ENCODE measurements at places on chromosomes 13 and 19. TPM values are rescaled to one million over a fixed set of nuclear protein-coding genes. Genes with fewer than 3 reads are reported as not detected.

MEDAG gene
- not detected for total RNA-seq

POU4F1 gene
- not detected for total RNA-seq

ZNF155 gene
- total RNA-seq, result 5.3 TPM

PPFIA3 gene
- 9.3 TPM for total RNA-seq

ZNF787 gene
- 75.1 TPM for total RNA-seq

ZNF83 gene
- 15.7 TPM for total RNA-seq

CD70 gene
- 136 TPM for total RNA-seq

ZGLP1 gene
- total RNA-seq, result 1.7 TPM

GRAMD1A gene
- 63.9 TPM for total RNA-seq

PROZ gene
- not detected for total RNA-seq

ADAMTSL5 gene
- total RNA-seq, result 5.5 TPM

GRCh38 chr13:49935171-49936074 is 717 bp downstream of the SPRYD7 start:
- peak; percentile 74 for DNase-seq

- DNase-seq, result peak; percentile 67
Measured at GRCh38 chr13:21688056-21688455, 17.2 kb downstream of the FGF9 start.

DNA sequence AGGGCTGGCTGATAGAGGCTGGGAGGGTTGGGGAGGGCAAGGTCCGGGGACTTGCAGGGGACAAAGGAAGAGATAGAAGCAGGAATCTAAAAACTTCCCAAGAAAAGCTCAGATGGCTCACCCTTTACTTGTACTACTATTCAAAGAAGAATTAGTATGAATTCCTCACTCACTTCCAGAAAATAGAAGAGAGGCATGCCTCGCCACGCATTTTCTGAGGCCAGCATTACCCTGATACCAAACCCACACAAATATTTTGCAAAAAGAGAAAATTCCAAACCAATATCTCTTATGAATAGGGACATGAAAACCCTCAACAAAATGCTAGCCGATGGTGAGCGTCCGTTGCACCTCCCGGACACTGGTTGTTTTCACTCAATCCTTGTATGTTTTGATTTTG is 54.0 kb downstream of the ING1 start:
- DNase-seq, result no peak

DNA sequence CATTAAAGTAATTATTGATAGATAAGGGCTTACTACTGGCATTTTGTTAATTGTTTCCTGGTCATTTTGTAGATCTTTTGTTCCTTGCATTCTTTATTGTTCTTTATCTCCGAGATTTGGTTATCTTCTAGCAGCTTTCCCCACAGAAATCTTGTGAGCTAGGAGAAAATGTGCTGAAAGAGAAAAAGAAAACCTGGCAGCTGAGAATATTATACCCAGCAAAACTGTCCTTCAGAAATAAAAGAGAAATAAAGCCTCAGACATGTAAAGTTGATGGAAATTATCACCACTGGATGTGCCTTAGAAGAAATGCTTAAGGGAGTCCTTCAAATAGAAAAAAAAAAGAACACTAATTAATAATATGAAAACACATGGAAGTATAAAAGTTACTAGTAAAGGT is 464.9 kb upstream of the GPC6 start:
- DNase-seq, result no peak

- no peak for DNase-seq
Measured at GRCh38 chr19:12047868-12048267, 4.9 kb downstream of the ZNF878 start.

DNA sequence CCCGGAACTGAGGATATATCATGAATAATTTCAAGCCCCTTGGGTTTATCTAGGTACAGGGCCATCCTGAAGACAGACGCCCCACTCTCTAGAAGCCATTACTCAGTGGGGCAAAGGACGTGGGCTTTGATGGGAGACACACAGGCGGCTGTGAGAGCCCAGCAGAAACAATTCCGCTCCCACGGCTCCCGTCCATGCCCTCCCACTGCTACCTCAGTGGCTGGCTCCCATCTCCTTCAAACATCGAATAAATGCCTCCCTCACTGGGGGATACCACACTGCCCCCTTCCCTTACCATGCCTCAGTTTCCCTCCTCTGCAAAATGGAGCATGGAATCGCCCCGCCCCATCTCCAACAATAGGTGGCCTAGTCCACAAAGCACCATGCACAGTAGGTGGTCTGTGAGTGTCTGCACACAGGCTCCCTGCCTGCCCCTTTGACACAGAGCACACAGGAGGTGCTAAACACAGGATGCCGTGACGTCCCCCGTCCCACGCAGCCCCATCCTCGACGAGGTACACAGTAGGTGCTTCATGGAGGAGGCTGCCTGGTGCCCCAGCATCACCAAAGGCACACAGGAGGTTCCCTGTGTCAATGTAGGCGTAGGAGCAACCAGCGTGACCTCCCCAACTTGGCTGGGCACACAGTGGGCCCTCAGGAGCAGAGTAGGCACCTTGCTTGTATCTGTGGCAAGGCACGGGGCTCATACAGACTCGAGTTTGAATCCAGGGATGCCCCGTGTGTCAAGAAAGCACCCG is 46.0 kb downstream of the PTPRS start:
- DNase-seq, result no peak

GRCh38 chr19:7540761-7541474 is 5.4 kb downstream of the PNPLA6 start:
- peak; percentile 23 for DNase-seq

- no peak for DNase-seq
Measured at GRCh38 chr13:23660249-23660648, 90.0 kb downstream of the TNFRSF19 start.

DNA sequence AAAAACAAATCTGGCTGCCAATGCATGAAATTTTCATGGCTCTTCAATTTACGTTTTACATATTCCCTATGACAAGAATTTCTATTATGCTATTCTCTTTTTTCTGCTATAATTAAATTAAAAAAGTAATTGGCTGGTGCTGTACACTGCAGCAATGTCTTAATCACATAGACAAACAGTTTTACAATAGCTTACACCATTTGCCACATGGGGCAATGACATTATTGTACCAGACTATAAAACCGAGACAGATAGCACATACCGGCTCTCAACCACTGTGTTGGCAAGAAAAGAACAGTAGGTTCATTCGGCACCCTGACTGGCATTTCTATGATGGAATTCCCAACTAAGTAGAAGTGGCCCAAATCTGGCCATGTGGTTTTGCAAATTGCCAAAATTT is 67.7 kb downstream of the DACH1 start:
- DNase-seq, result no peak

DNA sequence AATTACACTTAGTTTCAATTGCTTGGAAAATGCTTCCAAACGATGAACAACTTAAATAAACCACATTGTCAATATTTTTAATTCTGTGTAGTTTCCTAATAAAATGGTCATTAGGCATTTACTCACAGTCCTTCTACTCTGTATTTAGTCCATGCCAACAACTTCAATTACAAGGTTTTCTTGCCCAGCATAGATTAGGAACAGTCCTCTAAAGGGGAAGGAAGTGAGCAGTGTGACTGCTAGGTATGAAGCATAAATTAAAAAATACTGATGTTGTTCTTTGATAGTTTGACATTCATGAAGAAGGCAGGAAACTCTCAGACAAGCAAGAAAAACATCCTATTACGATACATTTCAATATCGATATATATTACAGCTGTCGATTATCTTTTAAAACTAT is 716.0 kb upstream of the PCDH9 start:
- DNase-seq, result no peak

DNA sequence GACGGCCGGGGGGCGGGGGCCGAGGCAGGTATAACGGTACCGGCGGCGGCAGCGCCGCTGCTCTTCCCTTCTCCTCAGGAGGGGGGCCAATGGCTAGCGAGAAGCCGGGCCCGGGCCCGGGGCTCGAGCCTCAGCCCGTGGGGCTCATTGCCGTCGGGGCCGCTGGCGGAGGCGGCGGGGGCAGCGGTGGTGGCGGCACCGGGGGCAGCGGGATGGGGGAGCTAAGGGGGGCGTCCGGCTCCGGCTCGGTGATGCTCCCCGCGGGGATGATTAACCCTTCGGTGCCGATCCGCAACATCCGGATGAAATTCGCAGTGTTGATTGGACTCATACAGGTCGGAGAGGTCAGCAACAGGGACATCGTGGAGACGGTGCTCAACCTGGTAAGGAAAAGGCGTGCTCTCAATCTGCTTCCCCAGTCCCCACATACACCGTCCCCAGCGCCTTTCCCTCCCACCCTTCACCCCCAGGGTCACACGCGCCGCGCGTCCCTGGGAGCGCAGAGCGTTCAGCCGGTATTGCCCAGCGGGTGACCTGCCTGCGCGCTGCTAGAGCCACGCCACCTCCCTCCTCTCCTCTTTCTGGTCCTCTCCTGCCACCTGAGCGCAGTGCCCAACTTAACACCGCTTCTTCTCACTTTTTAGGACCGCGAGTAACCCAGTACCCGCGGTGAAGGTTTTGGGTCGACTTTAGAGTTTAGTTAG is 814 bp downstream of the NBEA start:
- no peak for DNase-seq

GRCh38 chr13:79898996-79899395 is 418.0 kb downstream of the NDFIP2 start:
- DNase-seq, result no peak

DNA sequence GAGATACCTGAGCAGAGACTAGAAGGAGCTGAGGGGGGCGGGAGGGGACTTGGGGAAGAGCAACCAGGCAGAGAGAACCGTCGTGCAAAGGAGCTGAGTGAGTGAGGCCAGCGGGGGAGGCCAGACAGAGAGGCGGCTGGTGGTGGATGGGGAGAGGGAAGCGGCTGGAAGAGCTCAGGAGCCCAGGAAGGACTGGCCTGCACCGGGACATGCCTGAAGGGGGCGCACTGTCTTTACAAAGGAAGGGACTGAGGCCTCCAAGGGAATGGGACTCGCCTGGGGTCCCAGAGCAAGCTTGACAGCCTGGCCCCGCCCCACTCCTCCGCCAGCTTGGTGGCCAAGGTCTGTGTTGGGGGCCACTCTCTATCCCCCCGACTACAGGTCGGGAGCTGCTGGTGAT is 14.9 kb downstream of the ONECUT3 start:
- DNase-seq, result no peak

DNA sequence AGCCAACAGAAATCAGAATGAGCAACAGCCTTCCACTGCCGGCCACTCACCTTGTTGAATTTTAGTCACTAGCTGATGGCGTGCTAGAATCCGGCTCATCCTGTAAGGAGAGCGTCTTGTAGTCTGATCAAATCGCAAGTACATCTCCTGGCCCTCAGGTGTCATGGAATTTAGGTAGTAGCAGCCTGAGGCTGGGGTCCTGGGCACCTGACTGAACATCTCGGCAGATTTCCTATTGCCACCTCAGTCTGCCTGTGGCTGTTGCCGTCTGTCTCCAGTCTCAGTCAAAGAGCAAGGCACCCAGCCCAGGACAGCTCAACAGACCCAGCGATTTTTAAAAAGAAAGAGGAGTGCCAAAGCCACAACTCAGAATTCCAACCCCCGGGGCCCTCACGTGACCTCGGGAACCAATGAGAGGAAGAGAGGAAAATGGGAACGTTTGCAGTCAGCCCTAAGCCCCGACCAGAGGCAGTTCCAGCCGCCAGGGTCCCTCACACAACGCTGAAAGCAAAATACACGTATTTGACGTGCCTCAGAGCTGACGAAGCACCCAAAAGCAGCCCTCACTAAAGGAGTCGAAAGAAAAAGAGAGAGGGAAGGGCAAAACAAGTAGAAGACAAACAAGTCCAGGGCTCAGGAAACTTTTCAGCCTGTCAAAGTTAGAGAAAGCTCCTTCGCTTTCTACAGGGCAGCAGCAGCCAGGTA is at the start of gene STARD13:
Gene STARD13, minus strand, starts transcription at position 336 of the 705 bp plus-strand sequence. Its CDS starts 117 bp downstream, at position 219.
- peak; percentile 98 for DNase-seq

DNA sequence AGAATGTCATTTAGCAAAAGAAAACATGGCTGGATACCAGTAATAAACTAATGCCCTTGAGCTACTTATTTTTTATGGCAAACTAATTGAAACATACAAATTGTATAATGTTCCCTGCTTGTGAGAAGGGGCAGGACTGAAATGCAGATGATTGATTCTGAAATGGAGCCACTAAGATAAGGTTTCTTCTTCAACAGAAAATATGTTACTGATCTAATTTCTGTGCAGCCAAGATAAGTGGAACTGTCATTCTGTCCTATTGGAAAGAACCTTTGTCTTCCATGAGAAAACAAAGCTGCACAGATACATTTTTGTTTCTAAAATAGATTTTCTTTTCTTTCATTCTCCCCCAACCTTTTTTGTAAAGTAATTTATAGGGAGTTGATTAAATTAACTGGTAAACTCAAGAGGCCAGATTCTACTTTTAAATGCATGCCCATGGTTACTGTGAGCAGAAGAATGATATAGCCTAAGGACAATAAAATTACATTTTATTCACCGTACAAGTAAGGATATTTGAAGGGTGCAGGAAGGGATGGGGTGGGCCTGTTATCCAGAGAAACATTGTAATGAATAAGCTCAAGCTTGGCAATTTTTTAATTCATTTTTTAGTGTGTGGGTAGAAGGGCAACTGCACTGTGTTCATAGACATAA is 39.9 kb downstream of the STARD13 start:
- no peak for DNase-seq

GRCh38 chr19:47613165-47614020 is 4.5 kb downstream of the BICRA start:
- DNase-seq, result peak; percentile 10

GRCh38 chr13:114130837-114131582 is 1.4 kb downstream of the RASA3 start:
- peak; percentile 95 for DNase-seq

All from HT1080 (cell line).